ENCODE measurements at places on chromosomes 16 and 17. TPM values are rescaled to one million over a fixed set of nuclear protein-coding genes. Genes with fewer than 3 reads are reported as not detected.

DNA sequence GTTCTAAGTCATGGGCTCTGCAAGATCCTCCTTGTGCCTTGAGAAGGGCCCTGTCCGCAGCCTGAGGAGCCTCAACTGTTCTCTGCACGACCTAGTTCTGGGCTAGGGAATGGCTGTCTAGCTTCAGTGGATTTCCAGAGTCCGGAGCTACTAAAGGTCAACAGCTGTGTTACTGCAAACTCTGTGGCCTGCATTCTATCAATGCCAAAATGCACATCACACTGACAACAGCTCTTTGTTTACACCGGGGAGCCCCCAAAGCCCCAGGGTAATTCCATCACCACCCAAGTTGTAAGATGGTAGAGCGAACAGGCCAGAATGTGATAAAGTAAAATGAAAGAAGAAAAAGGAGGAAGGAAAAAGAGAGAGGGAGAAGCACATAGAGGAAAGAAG lies 610.2 kb downstream of the MAF start:
- DNase-seq, result no peak

DNA sequence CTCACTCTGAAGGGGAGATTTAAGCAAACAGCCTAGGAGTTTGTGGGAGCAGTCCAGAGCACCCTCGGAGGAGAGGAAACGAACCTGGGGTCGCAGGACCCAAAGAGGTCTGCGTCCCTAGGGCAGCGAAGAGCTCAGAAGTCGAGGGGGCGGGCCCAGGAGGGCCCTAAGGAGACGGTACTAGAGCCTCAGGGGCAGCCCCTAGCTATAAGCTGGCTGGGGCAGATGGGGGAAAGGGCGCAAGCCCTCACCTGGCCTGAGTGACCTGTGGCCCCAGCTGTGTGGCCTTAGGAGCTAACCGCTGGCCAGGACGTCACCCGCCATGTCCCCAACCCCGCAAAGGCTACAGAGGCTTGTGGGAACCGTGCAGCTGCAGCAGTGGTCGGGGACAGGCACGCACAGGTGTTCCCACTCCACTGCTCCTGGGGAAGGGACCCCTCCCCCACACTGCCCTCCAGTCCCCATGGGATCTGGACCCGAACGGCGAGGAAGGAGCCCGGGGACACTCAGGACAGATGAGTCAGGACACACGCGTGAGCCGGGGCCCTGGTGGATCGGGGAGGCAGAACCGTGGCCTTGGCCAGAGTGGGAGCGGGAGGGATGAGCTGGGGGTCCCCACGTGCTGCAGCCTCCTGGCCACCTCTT lies 2.0 kb upstream of the CTRB2 start:
- DNase-seq, result no peak

GRCh38 chr17:45828582-45829133 lies 16.0 kb upstream of the SPPL2C start:
- peak; percentile 45 for DNase-seq

DNA sequence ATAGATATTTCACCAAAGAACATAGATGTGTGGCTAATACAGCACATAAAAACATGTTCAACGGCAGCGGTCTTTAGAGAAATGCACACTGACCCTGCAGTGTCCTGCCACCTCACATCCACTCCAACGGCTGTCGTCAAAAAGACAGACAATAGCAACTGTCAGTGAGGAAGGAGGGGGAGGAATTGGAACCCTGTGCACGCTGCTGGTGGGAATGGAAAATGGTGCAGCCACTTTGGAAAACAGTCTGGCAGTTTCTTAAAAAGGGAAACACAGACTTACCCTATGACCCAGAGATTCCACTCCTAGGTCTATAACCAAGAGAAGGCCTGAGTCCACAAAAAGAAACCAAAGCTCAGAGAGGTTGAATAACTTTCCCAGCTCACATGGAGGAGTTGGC lies 7.7 kb downstream of the CEP295NL start:
- no peak for DNase-seq

GRCh38 chr17:58335779-58336455 lies 7.3 kb upstream of the TSPOAP1 start:
- no peak for DNase-seq

GRCh38 chr17:14307560-14308024 lies 6.7 kb downstream of the HS3ST3B1 start:
- DNase-seq, result peak; percentile 85

- DNase-seq, result peak; percentile 41
These were observed 27.4 kb downstream of the IQCK start for GRCh38 chr16:19745286-19746010.

DNA sequence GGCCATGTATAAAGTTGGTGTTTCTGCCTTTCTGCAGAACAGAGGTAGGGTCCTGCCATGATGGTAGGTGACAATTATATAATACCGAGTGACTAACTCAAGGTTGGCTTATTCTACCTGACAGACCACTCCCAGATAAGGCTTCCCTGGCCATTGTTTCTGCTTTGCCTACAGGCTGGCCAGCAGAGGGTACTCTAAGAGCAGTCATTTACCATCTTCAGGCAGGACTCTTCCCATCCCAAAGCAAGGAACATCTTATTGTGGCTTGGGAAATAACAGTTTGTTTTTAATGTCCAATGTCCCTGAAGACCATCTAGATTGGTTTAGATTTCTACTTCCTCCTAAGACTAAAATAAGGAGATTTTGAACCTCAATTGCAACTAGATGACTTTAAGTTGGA lies 74.1 kb downstream of the SNX11 start:
- peak; percentile 5 for DNase-seq

- DNase-seq, result no peak
These were observed 26.2 kb upstream of the AXIN2 start for GRCh38 chr17:65587534-65588180.

DNA sequence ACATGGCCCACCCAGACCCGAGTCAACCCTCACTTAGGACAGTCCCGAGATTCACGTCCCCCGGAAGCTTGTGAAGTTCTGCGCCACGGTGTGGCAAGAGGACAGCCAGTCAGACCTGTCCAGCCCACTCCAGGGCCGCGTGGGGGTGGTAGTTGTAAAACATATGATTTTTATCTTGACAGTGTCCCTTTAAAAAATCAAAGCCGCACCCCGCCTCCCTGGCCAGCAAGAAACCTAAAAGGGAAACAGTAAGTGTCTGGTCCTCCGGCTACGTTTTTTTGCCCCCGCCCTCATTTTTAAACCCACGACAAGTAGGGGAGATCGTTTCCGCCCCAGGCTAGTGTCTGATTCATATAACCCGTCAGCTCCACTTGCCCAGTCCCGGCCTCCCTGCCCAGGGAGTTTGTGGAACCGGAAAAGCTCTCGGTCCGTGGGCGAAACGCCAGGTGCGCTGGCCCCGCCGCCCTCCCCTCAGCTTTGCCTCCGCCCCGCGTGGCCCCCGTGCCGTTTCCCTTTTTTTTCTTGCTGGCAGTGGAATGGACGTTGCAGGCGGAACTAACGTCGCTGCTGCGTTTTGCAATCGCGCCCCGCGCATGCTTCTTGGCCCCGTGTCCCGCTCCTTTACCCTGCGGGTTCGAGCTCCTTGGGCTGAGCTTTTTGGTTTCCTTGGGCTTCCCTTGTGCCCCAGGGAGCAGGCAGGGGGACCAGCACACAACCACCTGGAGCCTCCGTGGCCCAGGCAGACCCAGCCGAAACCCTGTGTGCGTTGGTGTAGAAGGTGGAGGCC lies 13.3 kb upstream of the NUDT16L1 start:
- DNase-seq, result no peak

- DNase-seq, result peak; percentile 61
These were observed 2.0 kb downstream of the KDM6B start for GRCh38 chr17:7835814-7836595.

- DNase-seq, result peak; percentile 35
These were observed 477.1 kb downstream of the TOX3 start for GRCh38 chr16:52069866-52070265.

GRCh38 chr16:67761924-67762323 lies 42.8 kb upstream of the GFOD2 start:
- no peak for DNase-seq

DNA sequence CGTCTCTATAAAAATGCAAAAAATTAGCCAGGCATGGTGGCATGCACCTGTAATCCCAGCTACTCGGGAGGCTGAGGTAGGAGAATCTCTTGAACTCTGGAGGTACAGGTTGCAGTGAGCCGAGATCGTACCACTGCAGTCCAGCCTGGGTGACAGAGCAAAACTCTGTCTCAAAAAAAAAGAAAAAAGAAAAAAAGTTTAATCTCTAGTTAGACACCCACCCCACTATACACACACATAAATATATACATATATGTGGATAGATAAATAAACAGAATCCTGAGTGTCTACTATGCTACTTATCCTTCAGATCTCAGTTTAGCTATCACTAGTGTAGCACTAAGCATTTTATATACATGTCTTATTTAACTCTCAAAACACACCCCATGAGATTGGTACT lies 18.7 kb downstream of the ITGAL start:
- no peak for DNase-seq

GRCh38 chr16:86403541-86404163 lies 106.7 kb upstream of the FOXF1 start:
- peak; percentile 23 for DNase-seq

- no peak for DNase-seq
These were observed 46.9 kb upstream of the TAC4 start for GRCh38 chr17:49894761-49895160.

- peak; percentile 84 for DNase-seq
These were observed 111.3 kb downstream of the BANP start for GRCh38 chr16:88062341-88063210.

DNA sequence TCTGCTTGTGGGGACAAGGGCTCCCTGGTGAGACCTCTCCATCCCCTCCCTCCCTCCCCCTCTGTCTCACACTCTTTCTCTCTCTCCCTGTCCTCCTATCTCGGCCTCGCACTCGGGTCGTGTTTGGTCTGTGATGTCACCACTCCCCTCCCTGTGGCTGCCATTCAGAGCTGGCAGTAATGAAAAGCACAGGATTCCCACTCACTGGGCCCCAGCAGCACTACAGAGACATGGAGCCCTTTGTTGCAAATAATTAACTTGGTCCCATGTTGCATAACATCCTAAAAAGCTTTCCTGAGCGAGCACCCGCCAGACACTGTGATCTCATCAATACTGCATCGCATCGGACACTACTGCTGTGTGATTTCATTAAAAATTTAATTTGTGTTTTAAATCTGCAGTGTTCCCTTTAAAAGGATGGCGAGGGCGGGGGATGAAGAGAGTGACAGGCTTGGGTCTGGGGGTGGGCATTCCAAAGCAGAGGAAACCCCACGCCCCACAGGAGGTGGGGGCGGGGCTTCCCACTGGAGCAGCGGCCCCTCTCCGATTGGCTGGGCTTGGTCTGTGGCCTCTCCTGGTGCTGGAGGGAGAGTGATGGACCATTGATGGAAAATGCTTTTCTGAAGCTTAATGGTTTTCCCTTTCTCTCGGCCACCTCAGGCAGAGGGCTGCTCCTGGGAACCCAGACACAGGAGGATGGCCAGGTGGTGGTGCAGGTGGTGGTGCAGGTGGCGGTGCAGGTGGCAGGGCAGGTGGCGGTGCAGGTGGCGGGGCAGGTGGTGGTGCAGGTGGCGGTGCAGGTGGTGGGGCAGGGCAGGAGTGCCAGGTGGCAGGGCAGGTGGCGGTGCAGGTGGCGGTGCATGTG lies 15.3 kb upstream of the NPTX1 start:
- DNase-seq, result no peak

DNA sequence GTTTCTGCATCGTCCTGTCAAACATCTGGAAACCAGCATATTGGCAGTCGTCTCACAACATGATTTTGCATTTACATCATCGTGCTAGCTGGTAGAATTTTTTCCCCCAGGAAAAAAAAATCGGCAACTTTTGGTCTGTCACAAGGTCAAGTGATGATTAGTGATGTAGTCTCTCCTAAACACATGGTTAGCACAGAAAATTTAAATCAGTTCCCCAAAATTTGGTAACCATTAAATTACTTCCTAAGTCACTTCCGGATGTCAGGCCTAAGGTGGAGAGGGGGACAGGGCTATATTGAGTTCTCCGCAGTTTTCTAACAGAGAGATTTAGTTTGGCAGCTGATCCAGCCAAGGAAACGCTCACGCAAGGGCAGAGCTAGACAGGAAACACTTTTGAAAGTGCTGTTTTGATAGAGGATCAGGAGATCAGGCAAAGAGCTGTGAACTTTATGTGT lies 271.0 kb upstream of the TBX2 start:
- no peak for DNase-seq

DNA sequence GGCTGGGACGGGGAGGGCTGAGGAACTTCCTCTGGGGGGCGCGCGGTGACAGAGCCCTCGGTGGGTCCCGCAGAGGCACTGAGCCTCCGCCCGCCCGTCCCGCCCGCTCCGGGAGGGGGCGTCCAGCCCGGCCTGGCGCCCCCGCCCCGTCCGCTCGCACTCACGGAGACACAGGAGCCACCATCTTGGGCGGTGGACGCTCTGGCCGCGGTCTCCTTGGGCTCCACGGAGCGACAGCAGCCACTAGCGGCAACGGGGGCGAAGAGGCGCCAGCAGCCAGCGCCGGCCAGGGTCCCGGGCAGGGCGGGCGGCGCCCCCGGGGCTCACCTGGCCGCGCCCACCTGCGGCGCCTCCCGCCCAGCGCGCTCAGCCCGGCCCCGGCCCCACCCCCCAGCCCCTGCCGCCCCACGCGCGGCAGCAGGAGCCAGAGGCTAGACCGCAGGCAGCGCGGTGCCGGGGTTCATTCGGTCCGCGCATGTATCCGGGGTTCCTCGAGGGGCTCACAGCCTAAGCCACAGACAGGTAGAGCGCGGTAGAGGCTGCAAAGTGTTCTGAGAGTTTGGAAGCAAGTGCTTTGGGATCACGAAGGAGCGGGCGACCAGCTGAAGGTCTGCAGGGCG lies at the start of gene C17orf113:
Gene C17orf113, minus strand, starts transcription at position 209 of the 620 bp plus-strand sequence. CDS start 7,225 bp downstream, outside the sequence.
- DNase-seq, result no peak

GRCh38 chr17:28225271-28225670 lies 93.7 kb upstream of the TMEM97 start:
- DNase-seq, result no peak

GRCh38 chr17:27155866-27156265 lies 138.0 kb upstream of the WSB1 start:
- no peak for DNase-seq

GRCh38 chr17:36583787-36584186 lies 7.9 kb upstream of the DHRS11 start:
- DNase-seq, result no peak

DNA sequence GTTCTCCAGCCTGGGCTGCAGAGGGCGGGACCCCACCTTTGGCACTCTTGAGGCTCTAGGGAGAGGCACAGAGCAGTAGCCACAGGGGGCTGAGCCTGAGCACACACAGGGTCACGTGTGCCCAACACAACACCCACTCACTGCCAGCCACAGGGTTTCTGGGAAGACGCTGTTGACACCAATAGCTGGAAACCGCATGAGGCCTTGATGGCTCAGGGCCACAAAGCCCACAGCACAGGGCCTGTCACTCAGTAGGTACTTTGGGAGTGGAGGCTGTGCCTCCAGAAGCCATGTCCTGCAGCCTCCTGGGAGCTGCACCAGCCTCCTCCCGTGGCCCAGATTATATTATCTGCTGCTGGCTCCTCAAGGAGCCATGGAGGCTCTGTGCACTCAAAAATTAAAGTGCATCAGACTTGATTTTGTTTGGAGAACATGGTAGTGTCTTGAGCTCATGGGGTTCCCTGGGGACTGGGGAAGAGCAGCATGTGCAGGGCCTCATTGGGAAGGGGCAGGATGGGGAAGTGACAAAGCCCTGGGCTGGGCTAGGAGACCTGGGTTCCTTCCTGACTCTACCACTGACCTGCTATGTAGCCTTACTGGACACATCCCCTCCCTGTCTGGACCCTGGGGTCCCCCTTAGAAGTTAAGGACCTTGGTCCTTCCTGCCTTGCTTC lies 12.5 kb upstream of the SREBF1 start:
- peak; percentile 18 for DNase-seq

The MT3 gene
- total RNA-seq, result not detected

The PSMD3 gene
- total RNA-seq, result 157 TPM

The DNASE1L2 gene
- 1.1 TPM for total RNA-seq

The KRT24 gene
- not detected for total RNA-seq

The SMIM22 gene
- total RNA-seq, result not detected

The MYCBPAP gene
- 0.60 TPM for total RNA-seq

The EVPL gene
- total RNA-seq, result not detected

All from HFFc6 (cell line).